Stimulated activated CD4-positive, alpha-beta T cell treated with anti-CD3 and anti-CD28 coated beads, Interleukin-12 subunit alpha, Interleukin-12 subunit beta, amount 100 ng/mL, for 48 hours (primary cell): ENCODE measurements at places on chromosomes 1 and 21.

- no peak for DNase-seq
Measured at GRCh38 chr1:212774584-212774983, 17.0 kb downstream of the NSL1 start.

- no peak for DNase-seq
Measured at GRCh38 chr1:153963850-153964331, 554 bp upstream of the SLC39A1 start.

GRCh38 chr1:17587693-17588047 is 48.2 kb downstream of the ARHGEF10L start:
- no peak for DNase-seq

DNA sequence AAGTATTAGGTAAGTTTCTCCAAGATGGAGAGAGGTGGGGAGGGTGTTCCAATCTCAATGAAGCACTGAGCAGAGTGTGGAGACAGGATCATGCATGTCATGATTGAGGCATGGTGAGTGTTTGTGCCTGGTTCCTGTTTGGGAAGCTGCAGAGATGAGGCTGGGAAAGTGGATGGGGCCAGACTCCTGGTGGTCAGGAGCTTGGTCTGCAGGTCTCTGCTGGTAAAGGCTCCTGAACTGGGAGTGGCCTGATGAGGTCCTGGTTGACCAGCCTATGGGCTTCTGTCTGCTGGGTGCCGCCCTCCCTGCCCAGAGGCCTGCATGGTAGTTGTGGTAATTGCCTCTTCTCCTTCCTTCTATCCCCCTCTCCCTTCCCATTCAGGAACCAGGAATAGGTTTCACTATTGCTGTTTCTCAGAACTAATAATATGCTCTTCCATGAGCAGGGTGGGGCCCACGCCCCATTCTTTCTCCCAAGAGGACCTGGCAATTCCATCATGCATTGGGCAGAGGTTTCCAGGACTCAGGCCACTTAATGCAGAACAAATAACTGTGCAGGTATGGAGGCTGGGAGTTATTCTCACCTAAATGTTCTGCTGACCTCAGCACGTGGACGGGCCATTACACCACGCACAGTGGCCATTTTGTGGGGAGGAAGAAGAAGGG is 24.5 kb downstream of the PROK1 start:
- DNase-seq, result no peak

- no peak for DNase-seq
Measured at GRCh38 chr1:206664740-206665139, 20.0 kb upstream of the MAPKAPK2 start.

DNA sequence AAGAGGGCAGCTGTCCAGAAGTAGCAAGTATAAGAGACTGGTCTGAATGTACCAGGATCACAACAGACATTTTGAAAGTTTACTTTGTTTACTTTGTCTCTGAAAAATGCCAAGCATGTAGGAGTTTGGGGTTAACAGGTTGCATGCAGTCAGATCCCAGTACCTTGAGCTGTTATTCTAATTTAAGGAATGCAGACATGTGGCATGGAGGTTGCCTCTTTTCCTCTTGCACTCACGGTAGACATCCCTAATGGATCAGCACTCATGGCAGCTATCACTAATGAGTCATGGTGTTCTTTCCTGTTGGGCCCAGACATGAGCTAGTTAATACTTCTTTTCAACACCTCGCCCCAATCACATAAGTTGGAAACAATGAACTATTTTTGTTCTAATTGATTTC is 67.3 kb downstream of the GADD45A start:
- no peak for DNase-seq

GRCh38 chr1:89616844-89617627 is 15.9 kb upstream of the LRRC8C start:
- no peak for DNase-seq

GRCh38 chr21:42581336-42581992 is 67.8 kb downstream of the SLC37A1 start:
- no peak for DNase-seq

GRCh38 chr1:91872559-91873081 is 13.3 kb downstream of the TGFBR3 start:
- DNase-seq, result no peak
